Stromal cell of bone marrow (primary cell): ENCODE measurements at places on chromosomes 1 and 21.

DNA sequence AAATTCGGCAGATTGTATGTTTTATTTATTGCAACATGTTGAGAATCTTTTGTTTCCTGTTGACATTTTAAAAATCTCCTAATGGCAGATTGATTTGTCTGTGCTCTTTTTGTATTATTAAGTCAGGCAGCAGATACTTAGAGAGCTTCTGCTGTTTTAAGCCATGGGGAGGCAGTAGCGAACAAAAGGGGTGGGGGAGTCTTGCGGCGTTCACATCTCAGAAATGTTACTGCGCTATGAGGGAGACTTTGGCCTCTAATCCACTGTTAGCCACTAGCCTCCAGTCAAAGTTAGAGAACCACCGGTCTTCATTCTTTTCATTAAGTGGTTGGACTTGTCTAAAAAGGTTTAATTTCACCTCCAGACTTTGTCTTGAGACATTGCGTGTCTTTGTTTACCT is 93.6 kb downstream of the DYRK1A start:
- DNase-seq = no peak

DNA sequence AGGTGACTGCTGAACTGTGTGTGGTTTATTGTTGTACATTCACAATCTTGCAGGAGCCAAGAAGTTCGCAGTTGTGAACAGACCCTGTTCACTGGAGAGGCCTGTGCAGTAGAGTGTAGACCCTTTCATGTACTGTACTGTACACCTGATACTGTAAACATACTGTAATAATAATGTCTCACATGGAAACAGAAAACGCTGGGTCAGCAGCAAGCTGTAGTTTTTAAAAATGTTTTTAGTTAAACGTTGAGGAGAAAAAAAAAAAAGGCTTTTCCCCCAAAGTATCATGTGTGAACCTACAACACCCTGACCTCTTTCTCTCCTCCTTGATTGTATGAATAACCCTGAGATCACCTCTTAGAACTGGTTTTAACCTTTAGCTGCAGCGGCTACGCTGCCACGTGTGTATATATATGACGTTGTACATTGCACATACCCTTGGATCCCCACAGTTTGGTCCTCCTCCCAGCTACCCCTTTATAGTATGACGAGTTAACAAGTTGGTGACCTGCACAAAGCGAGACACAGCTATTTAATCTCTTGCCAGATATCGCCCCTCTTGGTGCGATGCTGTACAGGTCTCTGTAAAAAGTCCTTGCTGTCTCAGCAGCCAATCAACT is 6.4 kb upstream of the PIGV start:
- no peak for DNase-seq

DNA sequence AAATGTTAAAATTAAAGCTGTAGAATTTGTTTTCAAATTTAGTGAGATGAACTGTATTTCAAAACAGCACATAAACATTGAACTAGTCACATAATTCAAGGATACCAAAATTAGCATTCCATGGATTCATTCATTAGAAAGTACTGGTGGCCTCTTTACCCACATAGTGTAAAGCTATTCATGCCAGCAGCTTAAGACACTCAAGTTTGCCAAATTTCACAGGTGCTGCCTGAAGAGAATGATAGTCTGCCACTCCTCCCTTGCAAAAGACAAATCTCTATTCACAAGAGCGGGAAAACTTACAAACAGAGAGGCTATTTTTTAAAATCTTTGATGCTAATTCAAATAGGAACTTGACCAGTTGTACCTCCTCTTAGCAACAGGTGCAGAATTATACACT is 337.0 kb downstream of the BRINP3 start:
- DNase-seq = no peak

- DNase-seq = peak; percentile 83
Observed at GRCh38 chr21:29164323-29164942, 34.0 kb downstream of the MAP3K7CL start.
